SJCRH30 (cell line): ENCODE measurements at places on chromosomes 4 and X. TPM values are rescaled to one million over a fixed set of nuclear protein-coding genes. Genes with fewer than 3 reads are reported as not detected.

The ARMCX4 gene
- total RNA-seq = 4.2 and 4.5 TPM in 2 replicates

The BCLAF3 gene
- total RNA-seq = 4.0 and 4.9 TPM in 2 replicates

The DCAF4L1 gene
- 0.23 and 0.34 TPM in 2 replicates for total RNA-seq

- H3K27ac ChIP-seq = peak overlapping the region; percentile 51
- peak overlapping the region; percentile 25 for H3K4me3 ChIP-seq
- H3K4me1 ChIP-seq = peaks cover 55% of the 10 kb centered on the region
- H3K36me3 ChIP-seq = no peaks in the 10 kb centered on the region
- no peaks in the 10 kb centered on the region for H3K27me3 ChIP-seq
These were observed 6.9 kb downstream of the L1CAM start for GRCh38 chrX:153878969-153879653.

DNA sequence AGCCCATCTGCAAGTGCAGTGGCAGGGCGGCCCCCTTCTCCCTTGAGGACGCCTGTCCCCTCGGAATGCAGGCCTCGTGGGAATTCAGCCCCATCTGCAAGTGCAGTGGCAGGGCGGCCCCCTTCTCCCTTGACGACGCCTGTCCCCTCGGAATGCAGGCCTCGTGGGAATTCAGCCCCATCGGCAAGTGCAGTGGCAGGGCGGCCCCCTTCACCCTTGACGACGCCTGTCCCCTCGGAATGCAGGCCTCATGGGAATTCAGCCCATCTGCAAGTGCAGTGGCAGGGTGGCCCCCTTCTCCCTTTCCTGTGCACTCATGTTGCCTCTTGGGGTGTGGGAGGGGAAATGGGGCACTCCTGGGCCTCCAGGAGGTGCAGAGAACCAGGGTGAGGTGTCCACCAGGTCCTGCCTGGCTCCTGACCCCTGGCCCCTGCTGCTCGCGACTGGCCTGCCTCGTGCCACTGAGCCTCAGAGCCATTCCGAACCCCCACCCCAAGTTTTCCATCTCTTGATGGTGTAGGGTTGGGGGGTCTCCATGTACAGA lies 6.8 kb upstream of the SLC26A1 start:
- no peak overlapping the region for H3K4me3 ChIP-seq
- H3K27me3 ChIP-seq = peaks cover 5% of the 10 kb centered on the region; the same call in 1 of the 2 replicates
- H3K27ac ChIP-seq = no peak overlapping the region
- H3K4me1 ChIP-seq = no peaks in the 10 kb centered on the region
- H3K36me3 ChIP-seq = no peaks in the 10 kb centered on the region

GRCh38 chr4:105808750-105809041 lies 86.6 kb upstream of the NPNT start:
- H3K36me3 ChIP-seq = no peaks in the 10 kb centered on the region
- peaks cover 10% of the 10 kb centered on the region for H3K4me1 ChIP-seq
- peak; percentile 44 for DNase-seq
- peak overlapping the region; percentile 46 for H3K4me3 ChIP-seq
- no peaks in the 10 kb centered on the region for H3K27me3 ChIP-seq

GRCh38 chr4:73603271-73603710 lies 16.9 kb downstream of the RASSF6 start:
- peak; percentile 31 for DNase-seq
- H3K27me3 ChIP-seq = no peaks in the 10 kb centered on the region
- no peaks in the 10 kb centered on the region for H3K36me3 ChIP-seq
- H3K4me3 ChIP-seq = no peak overlapping the region
- H3K27ac ChIP-seq = peak overlapping the region; percentile 21; the same call in 1 of the 2 replicates
- peaks cover 40% of the 10 kb centered on the region for H3K4me1 ChIP-seq

DNA sequence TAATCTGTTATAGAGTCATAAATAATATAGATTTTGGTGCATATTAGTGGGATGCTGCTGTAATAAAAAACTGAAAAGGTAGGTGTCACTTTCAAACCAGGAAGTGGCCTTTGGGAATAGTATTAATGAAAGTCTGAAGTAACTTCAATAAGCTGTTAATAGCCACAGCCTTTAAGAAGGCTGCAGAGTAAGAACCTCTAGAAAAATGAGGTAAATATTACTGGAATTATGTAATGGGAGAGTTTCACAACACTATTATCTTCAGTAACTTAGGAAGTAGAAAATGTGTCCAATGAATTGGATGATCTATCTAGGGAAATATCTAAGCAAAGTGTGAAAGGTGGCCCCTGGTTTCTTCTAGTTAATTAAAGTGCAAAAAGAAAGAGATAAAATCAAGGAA lies 104.7 kb downstream of the NCAPG start:
- no peak for DNase-seq
- no peaks in the 10 kb centered on the region for H3K36me3 ChIP-seq
- H3K4me3 ChIP-seq = no peak overlapping the region
- H3K4me1 ChIP-seq = no peaks in the 10 kb centered on the region
- H3K27me3 ChIP-seq = no peaks in the 10 kb centered on the region

DNA sequence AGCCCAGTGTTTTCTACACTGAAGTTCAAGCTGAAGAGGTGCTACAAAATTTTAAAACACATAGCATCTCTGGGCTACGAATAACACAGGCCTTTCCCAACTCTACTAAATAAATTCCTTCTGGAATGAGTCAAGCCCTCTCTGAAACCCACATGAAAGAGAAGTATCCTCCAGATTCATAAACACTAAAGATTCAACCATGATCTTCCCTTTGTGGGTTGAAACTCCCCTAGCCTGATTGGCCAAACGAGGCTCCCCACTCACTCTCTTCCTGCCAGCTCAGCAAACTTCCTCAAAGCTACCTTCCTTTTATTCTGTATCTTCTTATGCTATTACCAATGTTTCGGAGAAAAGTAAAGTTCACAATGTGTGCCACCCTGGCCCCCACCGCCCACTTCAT lies 95.4 kb downstream of the NKX6-1 start:
- peak; percentile 5 for DNase-seq
- no peak overlapping the region for H3K4me3 ChIP-seq
- H3K27ac ChIP-seq = no peak overlapping the region
- no peaks in the 10 kb centered on the region for H3K36me3 ChIP-seq
- peaks cover 8% of the 10 kb centered on the region; the same call in 1 of the 2 replicates for H3K27me3 ChIP-seq
- H3K4me1 ChIP-seq = no peaks in the 10 kb centered on the region

DNA sequence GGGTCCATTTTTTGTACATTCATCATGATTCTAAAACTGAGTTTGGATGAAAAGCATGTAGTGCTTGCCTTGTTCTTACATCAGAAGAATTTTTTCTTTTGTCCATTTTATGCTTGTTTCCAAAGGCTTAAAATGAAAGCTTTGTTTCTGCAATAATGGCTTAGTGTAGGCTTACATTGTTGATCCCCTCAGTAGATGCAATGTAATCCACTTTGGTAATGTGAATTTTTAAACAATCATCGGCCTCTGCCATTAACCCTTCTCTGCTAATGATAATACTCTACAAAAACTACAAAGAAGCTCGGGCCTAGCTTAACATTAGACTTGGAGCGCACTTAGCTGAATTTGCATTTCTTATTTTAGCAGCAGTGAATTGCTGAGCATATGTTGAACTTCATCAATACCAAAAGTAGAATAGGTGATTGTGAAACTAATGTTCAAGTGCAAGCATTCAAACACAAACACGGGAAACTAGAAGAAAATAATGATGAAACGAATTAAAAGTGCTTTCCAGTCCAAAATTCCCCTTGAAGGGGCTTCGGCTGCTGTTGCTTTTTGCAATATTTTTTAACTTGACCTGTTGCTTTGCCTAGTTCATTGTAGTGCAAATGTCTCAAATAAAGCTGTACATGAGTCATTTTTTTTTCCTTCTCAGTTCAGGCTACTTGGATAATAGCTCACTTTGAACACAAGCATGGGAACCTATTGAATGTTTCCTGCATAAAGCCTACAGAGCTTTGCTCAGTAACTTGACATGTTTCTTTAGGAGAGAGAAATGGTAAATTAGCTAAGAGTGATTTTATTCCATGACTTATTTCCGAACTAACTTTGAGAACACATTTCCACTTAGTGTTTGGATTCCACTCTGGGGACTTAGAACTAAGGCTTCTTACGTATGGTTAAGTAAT lies 66.5 kb downstream of the SLIT2 start:
- DNase-seq = no peak
- H3K27me3 ChIP-seq = no peaks in the 10 kb centered on the region
- no peaks in the 10 kb centered on the region for H3K4me1 ChIP-seq
- no peaks in the 10 kb centered on the region for H3K36me3 ChIP-seq
- no peak overlapping the region for H3K4me3 ChIP-seq

GRCh38 chr4:3287972-3288570 lies 4.8 kb upstream of the RGS12 start:
- no peak for DNase-seq
- H3K4me1 ChIP-seq = no peaks in the 10 kb centered on the region; the same call in 1 of the 2 replicates
- no peak overlapping the region for H3K27ac ChIP-seq
- H3K36me3 ChIP-seq = no peaks in the 10 kb centered on the region
- H3K4me3 ChIP-seq = no peak overlapping the region

DNA sequence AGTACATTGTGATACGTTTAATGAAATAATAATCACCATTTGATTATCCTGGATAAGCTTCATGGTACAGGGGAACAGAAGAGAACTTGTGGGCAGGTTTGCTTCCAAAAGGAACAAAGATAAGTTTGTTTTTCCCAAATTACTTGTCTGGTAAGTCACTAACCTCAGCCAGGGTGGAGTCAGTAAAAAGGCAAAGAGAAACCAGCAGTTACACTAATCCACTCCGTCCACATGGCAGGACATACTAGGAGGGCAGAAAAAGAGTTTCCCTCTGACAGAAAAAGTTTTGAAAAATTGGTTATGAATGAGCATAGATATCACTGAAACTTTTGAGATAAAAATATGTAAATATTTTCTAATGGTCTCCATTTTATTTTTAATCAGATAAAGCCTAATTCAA lies 285.9 kb downstream of the IL15 start:
- no peaks in the 10 kb centered on the region for H3K36me3 ChIP-seq
- H3K4me3 ChIP-seq = no peak overlapping the region
- H3K27ac ChIP-seq = no peak overlapping the region
- H3K27me3 ChIP-seq = no peaks in the 10 kb centered on the region
- DNase-seq = no peak

- no peaks in the 10 kb centered on the region for H3K36me3 ChIP-seq
- DNase-seq = no peak
- H3K27me3 ChIP-seq = no peaks in the 10 kb centered on the region
- no peak overlapping the region for H3K4me3 ChIP-seq
These were observed 137.4 kb upstream of the ARSJ start for GRCh38 chr4:114116861-114117260.

DNA sequence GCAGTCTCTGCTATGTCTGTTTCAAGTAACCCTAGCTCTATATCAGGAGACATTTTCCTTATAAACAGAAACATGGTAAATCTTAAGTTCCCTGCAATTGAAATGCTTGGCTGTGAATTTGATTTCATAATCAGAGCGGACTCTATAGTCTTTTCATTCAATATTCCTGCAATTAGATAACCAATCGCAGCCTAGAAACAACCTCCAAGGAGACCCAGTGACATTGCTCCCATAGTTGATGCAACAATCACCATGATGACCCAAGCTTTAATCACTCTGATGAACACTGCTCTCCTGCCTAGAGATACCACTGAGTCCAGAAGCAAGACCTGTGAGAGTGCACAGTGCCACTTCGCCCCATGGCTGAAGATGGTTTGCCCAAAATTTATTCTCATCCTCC lies at the start of gene CABS1:
Gene CABS1 (plus strand): TSS at position 301 of the 400 bp plus-strand sequence. CDS start 59 bp downstream, at position 360.
- H3K27ac ChIP-seq = no peak within 1 kb of the TSS
- no peaks in the 10 kb centered on the region for H3K4me1 ChIP-seq
- H3K4me3 ChIP-seq = no peak within 1 kb of the TSS

DNA sequence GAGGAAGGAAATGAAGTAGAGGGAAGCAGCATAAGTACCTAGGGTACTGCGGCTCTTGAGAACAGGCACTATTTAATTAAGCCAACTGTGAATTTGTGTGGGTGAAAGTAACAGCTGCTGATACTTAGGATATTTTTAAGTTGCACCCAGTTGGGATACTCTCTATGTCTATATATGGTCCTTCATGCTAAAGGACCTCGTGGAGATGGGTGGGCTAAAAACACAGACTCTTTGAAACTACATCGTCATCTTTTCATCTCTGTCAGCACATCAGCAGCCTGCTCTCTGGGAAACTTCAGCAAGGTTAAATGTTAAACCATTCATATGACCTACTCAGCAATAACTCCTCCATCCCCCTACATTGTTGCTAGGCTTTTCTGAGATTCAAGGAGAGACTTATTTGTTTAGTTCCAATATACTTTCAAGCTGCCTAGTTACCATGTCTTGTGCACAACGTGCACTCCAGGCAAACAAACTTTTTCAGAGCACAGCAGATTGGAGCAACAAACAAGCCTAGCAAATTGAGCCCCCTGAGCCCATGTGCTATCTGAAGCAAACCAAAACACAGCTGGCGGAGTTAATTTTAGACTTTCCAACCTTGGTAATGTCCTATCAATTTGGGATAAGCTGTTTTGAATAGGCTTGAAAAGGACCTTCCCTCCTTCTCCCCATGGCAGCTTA lies 6.2 kb upstream of the MOB1B start:
- no peaks in the 10 kb centered on the region for H3K36me3 ChIP-seq
- H3K27ac ChIP-seq = no peak overlapping the region
- DNase-seq = no peak
- peaks cover 10% of the 10 kb centered on the region for H3K4me1 ChIP-seq
- no peak overlapping the region for H3K4me3 ChIP-seq

GRCh38 chrX:76148753-76149152 lies 24.1 kb upstream of the PBDC1 start:
- H3K4me1 ChIP-seq = 0 out of 2 replicates have a peak, but pooled peaks cover 4% of the 10 kb centered on the region
- no peaks in the 10 kb centered on the region for H3K27me3 ChIP-seq
- H3K27ac ChIP-seq = peak overlapping the region; percentile 86
- H3K4me3 ChIP-seq = peak overlapping the region; percentile 59
- peak; percentile 19 for DNase-seq

GRCh38 chrX:35561985-35562384 lies 236.2 kb upstream of the MAGEB16 start:
- no peak for DNase-seq
- H3K27ac ChIP-seq = no peak overlapping the region
- H3K4me3 ChIP-seq = no peak overlapping the region
- H3K36me3 ChIP-seq = no peaks in the 10 kb centered on the region
- no peaks in the 10 kb centered on the region for H3K4me1 ChIP-seq
- H3K27me3 ChIP-seq = no peaks in the 10 kb centered on the region

GRCh38 chr4:123406872-123407271 lies 10.3 kb downstream of the SPRY1 start:
- H3K36me3 ChIP-seq = peaks cover 41% of the 10 kb centered on the region
- peak; percentile 86 for DNase-seq
- H3K4me1 ChIP-seq = peaks cover 43% of the 10 kb centered on the region

DNA sequence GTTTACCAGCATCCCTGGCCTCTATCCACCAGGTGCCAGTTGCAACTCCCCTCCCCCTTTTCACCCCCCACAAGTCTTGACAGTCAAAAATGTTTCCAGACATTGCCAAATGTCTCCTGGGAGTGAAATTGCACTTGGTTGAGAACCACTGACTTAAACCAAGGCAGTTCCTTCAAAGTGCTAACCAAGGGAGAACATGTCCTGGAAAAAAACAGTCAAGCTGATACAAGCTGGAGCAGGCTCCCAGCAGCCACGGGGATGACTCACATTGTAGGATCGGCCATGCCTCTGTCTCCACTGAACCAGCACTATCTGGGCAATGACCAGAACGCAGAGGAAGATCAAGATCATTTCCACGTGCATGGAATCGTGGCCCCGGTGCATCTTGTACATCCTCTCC lies 11.4 kb downstream of the RNF175 start:
- no peaks in the 10 kb centered on the region for H3K4me1 ChIP-seq
- no peaks in the 10 kb centered on the region for H3K36me3 ChIP-seq
- no peaks in the 10 kb centered on the region for H3K27me3 ChIP-seq

- H3K27me3 ChIP-seq = no peaks in the 10 kb centered on the region
- no peak for DNase-seq
- H3K36me3 ChIP-seq = no peaks in the 10 kb centered on the region
- peaks cover 16% of the 10 kb centered on the region for H3K4me1 ChIP-seq
- H3K27ac ChIP-seq = no peak overlapping the region
These were observed 76.4 kb downstream of the EGF start for GRCh38 chr4:109989044-109989443.
